ENCODE measurements at places on chromosomes 11 and 22.

- no peak for DNase-seq
Observed at GRCh38 chr11:66417000-66417399, 3.8 kb upstream of the NPAS4 start.

DNA sequence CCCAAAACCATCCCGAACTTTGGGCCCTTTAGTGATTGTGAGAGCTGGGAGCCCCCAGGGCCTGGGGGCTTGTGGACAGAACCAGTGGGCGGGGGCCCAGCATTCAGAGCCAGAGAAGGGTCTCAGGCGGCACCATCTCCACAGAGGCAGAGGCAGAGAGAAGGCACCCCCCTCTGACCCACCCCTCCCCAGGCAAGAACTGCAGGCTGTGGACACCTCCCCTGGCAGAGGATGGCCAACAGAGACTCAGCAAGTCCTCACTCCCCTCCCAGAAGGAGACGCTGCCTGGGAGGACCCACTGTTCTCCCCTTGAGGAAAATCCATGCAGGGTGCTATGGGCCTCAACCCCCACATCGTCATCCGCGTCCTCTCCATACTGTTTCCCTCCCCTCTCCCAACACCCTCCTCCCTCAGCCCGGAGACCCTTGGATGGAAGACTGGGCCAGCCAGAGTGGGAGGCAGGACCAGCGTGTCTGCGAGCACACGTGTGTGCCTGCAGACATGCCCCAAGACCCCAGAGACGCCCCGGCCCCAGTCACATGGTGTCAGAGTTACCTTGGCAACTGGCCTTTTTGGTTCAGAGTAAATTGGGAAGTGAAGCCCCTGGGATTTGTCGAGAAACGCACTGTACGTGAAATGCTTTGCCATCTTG lies 42.6 kb downstream of the KCNC1 start:
- no peak for DNase-seq

DNA sequence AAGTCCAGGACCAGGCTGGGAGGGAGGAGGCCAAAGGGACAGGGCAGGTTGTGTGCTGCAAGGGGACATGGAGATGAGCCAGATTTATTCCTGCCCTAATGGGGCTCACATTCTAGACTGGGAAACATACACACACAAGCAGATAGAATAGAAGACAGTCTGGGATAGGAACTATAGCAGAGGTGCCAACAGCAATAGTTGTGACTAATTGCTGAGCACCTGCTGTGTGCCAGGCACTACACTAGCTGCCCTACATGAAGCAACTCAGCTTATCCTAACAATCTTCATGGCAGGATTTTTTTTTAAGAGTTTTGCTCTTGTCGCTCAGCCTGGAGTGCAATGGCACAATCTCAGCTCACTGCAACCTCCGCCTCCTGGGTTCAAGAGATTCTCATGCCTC lies 11.4 kb downstream of the MOGAT2 start:
- no peak for DNase-seq

DNA sequence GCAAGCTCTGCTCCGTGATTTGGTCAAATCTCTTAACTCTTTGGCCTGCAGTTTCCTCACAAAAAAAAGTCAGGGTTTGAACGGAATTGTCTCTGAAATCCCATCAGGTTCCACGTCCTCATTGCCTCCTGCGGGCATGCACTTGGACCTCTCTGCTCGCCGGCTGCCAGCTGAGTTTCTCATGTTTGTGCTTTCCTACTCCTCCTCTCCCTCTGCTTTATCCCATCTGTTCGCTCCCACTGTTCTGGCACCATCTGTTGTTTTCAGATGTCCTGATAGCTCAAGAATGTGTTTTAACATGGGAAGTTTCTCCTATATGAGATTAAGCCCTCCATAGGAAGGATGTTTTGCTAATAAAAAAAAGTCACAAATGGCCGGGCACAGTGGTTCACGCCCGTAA lies 49.4 kb upstream of the ARHGAP42 start:
- DNase-seq = peak; percentile 96

- DNase-seq = no peak
Observed at GRCh38 chr11:118238421-118238820, 13.6 kb upstream of the JAML start.

DNA sequence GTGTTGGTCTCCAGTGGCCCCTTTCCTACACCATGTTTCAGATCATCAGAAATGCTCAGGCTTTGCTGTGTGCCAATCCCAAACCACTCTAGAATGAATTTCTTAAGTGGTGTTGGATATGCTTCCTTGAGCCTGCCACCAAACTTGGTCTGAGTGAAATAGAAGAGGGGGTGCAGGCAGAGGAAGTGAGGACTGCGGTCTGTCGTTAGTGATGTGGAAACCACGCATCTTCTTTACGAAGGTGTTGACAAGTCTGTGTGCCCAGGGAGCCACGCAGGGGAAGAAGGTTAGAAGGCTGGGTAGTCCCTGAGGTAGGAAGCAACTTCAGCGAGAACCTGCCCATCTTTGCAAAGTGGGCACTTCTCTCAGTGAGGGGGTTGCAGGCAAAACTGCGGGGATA lies 187.4 kb upstream of the NAV2 start:
- DNase-seq = no peak

All from DMS 273 treated with DMSO at 0.1 percent for 48 hours (cell line).